HT1080 (cell line): ENCODE measurements at places on chromosomes 7 and 10. TPM values are rescaled to one million over a fixed set of nuclear protein-coding genes. Genes with fewer than 3 reads are reported as not detected.
A peak's percentile ranks its signal among the peaks of the same experiment; 100 is the strongest.

GRCh38 chr7:8114175-8114574 is 145.6 kb downstream of the GLCCI1 start:
- DNase-seq: no peak

SYNPO2L gene
- 0.11 TPM in 1 of 2 replicates, not detected in the other for total RNA-seq

DNA sequence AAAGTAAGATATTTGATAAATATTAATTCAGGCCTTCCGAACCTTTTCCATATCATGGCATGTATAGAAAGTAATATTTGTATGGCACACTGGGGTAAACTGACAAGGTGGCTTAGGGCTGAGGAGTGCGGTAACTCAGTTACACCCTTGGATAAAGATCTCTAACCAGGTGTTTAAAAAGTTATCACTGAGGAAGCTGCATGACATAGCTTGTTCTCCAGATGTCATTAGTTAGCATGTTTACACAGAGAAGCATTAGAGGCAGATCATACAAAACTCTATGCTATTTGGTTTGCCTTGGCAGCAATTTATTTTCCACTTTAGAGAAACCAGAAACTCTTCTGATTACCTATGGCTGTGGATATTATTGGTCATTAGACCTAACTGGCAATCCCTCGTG is 118.2 kb downstream of the ST7 start:
- DNase-seq: no peak

CRTAC1 gene
- total RNA-seq: not detected in 2 replicates

- DNase-seq: peak; percentile 55
Observed at GRCh38 chr7:32158751-32159745, 88.8 kb upstream of the PDE1C start.

DNA sequence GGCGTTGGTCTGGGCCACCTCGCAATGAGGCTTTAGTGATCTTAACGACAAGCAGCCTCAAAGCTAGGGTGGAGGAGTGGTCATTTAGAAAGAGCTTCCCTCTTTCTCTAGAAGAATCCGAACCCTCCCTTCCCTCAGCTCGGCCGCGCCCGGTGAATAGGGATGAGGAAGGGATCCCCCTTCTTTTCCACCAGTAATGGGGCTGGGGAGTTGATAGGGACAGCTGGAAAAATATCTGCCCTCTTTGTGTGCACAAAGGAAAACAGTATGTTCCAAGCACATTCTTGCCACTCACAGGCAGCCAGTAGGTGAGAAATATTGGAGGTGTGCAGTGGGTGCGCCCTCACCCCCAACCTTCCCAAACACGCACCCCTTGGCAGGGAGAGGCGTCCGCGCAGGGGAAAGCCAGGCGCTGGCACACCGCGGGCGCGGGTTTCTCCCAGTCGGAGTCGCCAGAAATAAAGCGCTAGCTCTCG is 6.5 kb downstream of the DLX5 start:
- no peak for DNase-seq

WNT8B gene
- total RNA-seq: not detected in 2 replicates

CEP55 gene
- total RNA-seq: 86.3 and 87.3 TPM in 2 replicates

- DNase-seq: peak; percentile 1
Observed at GRCh38 chr10:26048756-26049155, 114.7 kb downstream of the MYO3A start.
